ENCODE measurements at places on chromosomes 3 and 15.

- no peak for DNase-seq
These were observed 288.2 kb downstream of the BCHE start for GRCh38 chr3:165549037-165549436.

DNA sequence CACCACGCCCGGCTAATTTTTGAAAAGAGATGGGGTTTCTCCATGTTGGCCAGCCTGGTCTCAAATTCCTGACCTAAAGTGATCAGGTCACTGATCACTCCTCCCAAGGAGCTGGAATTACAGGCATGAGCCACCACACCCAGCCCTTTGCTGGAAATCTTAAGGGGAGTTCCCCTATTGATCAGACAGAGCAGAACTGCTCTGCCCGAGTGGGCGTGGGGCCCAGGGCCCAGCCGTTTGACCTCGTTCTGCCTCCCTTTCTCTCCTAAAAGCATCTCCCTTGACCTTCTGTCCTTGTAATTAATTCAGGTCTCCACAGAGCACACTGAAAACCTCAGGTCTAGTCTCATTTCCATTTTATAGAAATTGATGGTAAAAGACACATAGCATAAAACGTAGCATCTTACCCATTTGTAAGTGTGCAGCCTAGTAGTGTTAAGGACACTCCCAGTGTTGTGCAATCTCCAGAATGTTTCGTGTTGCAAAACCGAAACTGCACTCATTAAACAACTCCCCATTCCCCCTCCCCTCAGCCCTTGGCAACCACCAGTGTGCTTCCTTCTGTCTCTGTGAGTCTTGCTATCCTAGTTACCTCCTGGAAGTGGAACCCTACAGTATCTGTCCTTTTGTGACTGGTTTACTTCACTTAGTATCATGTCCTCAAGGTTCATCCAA lies 89.3 kb downstream of the SLCO3A1 start:
- DNase-seq = peak; percentile 97

- no peak for DNase-seq
These were observed 31.1 kb upstream of the CCDC174 start for GRCh38 chr3:14620512-14620911.

GRCh38 chr15:100101426-100102089 lies 240.2 kb downstream of the ADAMTS17 start:
- no peak for DNase-seq

DNA sequence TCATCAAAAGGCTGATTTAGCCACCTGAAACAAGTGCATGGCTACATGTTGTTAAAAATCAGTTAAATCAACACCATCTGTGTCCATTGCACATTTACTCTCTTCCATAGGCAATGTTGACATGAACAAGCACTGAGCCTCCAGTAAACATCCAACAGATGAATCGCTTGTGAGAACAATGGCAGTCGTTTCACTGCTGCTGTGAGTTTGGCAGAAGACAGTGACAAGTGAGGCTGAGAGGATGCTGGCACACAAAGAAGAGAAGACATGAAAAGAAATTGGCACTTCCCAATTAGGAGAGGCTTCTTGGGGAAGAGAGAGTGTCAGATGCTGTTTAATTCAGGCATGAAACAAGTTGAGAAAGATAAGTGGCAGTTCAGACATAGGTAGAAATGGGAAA lies 227.4 kb upstream of the STT3B start:
- DNase-seq = no peak

DNA sequence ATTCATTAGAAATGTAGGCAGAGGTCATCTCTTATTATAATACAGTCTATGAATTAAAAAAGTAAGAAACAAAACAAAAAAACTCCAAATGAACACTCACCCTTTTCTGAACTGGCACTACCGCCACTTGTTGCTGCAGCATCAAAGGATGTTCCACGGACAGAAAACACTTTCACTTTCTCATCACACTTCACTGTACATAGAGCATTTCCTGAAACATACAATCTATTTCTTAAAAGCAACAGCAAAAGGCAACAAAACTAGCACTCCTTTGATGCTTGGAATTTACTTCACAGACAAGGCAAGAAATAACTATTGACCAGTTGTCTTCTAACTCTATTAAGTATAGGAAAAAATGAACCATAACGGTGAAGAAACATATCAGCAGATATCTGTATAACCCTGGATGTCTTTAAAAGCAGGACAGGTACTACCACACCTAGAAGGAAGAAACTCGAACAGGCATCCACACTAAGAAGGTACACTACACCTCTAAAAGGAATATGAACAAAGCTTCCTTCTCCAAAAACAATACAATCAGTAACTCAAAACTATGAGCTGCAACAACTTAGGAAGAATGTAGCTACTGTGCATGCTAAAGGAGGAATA lies 24.9 kb downstream of the ETFA start:
- DNase-seq = no peak

Measured in adipocyte (in vitro differentiated cells).